Midbrain (tissue), 1 donor: ENCODE measurements at places on chromosomes 3 and 15.

DNA sequence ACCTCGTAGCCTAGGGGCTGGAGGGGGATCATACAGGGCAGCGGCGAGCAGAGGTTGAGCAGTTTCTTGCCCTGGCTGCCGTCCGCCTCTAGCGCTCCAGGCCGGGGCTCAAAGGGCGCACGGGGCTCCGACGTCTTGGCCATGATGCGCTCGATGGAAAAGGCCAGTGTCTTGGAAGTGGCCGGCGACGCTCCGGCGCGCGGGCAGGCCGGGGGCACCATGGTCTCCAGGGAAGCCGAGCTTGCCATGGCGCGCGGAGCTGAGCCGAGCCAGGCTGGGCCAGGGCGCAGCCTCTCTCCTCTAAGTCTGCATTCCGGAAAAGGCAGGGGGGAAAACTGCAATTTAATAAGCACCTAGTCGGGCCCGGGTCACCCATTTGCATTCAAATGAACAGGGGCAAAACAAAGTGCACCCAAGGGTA is 719 bp downstream of the FEZF2 start:
- no peak for DNase-seq

GRCh38 chr3:52820736-52821135 is 9.7 kb downstream of the ITIH4 start:
- no peak for DNase-seq

- no peak for DNase-seq
These were observed 1.1 kb upstream of the CHRNA3 start for GRCh38 chr15:78621810-78622402.

DNA sequence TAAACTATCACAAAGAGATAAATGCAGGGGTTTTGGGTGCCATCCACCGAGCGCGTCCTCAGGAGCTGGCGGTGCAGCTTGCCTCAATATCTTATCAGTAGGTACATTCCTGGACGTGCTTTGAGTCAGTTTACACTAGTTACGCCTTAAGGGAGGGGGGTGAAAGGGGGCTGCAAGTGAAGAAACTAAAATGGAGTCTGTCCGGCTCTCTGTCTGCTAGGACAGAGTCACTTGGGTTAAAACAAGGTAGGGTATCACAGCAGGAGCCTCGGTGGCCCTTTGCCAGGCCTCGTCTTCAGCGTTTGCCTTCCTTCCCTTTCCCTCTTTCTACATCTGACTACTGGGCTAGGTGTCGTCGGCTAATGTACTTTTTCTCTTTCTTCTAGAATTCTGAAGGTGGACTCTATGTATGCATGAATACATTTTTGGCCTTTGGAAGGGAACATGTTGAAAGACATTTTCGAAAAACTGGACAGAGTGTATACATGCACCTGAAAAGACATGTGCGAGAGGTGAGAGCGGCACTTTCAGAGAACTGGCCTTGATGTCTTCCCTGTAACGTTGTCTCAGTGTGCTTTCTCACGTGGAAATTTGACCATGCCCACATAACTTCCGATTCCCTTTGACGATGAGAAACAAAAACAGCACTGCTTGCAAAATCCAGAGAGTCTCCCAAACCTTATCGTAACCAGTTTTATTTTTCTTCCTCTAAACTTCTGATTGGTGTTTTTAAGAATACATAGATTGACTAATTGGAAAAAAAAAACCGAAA is 28.8 kb downstream of the USP13 start:
- no peak for DNase-seq

DNA sequence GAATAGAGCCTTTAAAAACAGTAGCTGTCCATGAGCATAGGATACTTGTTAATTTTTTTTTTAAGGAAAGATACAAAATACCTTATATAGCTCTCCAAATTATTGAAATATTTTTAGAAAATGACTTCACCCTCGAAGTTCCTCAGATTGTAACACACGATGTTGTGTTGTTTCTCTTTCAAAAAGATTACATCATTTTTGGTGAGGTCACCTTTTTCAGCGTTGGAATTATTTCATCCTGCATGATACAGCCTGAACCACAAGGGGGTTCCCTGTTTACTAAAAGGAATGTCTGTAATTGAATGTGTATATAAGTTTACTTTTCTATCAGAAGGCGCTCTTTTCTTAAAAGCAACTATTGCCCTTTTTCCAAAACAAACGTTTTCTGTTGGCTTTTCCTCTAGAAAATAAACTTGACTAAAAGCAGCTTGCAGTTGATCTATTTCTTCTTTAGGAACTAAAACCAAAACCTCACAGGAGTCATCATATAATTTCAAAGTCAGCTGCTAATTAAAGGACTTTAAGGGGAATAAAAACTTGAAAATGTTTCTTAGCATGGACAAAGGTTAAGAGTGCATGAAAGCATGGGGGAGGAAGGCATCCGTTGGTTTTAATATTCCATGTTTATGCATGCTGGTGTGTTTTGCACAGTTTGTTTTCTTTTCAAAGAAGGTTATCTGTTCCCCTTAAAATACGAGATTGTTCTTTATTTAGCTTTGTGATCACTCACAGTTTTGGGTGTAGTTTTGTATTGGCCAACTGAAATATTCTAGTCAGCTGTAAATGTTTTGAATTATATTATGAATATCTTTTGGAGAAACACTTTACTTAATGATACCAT is 29.4 kb downstream of the LYSMD4 start:
- DNase-seq: peak; percentile 40

- no peak for DNase-seq
These were observed 27.6 kb upstream of the MTHFS start for GRCh38 chr15:79924379-79924778.

DNA sequence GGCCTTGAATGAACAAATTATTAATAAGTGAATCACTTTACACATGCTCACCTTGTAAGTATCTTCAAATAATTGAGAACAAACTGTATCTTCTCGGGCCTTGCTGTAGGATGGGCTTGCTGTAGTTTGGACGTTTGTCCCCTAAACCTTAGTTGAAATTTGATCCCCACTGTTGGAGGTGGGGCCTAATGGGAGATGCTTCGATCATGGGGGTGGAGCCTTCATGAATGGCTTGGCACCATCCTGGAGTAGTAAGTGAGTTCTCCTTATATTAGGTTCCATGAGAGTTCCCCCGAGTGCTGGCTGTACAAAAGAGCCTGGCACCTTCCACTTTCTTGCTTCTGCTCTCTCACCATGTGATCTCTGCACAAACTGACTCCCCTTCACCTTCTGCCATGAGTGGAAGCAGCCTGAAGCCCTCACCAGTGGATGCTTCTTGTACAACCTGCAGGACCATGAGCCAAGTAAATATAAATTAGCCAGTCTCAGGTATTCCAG is 29.3 kb downstream of the PIGB start:
- DNase-seq: no peak

DNA sequence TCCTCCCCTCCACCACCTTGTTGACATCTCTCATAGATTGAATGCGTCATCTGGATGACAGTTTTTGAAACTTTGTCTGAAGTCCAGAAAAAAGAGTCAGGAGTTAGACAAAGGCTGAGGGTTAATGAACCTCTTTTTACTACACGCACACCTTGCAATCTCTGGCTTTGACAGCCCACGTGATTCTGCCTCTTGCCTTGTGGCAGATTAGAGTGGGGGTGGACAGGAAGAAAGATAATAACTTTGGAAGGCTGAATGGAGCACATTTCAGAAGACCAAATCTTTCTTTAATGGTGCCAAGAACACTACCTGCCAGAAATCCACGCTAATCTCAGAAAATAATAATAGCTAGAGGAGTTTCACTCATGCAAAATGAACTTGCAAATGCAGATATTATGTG is 327.9 kb upstream of the TRIM42 start:
- DNase-seq: no peak

- DNase-seq: no peak
These were observed 91.0 kb downstream of the CTNNB1 start for GRCh38 chr3:41290306-41290705.

GRCh38 chr15:90881978-90882721 is 2.2 kb upstream of the FES start:
- DNase-seq: no peak

DNA sequence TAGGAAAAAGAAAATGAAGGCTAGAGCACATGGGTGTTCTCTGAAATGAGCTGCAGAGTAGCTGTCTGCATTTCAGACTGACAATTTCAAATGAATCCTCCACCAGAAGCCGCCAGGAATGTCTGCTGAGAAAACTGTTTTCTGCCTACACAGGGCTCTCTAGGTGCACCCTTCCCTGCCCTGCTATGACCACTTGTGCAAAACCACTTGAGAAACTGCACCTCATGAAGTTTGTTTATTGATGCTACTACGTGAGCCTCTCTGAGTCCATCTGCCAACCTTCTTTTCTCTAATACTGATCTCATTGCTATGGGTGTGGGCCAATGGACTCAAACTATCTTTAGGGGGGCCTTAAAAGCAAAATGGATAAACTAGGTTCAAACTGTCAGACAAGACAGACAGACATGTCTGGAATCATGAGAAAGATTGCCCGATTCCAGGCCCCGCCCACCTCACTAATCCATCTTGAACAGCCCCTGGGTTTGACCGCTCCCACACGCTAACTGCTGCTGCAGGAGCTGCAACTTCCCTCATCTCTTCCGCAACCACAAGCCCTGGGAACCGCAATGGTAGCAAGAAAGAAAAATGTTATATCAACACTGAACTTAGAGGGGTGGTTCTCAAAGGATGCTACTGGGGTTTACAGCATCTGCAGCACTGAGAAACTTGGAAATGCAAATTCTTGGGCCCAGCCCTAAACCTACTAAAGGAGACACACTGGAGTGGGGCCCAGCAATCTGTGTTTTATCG is 9.0 kb upstream of the CD47 start:
- DNase-seq: no peak

DNA sequence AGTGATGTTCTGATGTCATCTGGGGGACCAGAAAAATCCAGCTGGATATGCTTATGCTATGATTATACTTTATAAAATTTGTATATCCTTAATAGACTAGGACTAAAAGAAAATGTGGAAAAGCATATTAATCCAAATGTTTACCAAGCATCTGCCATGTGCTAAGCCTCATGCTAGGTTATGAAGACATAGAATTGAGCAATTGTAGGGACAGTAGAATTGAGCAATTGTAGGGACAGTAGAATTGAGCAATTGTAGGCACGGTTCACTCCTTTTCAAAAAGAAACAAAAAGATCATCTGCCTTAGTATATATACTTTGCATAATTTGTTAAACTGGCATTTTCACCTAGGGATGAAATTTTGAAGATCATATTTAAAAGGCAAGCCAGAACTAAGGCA is 18.3 kb downstream of the ABHD5 start:
- DNase-seq: no peak

- DNase-seq: no peak
These were observed 261.8 kb downstream of the MCTP2 start for GRCh38 chr15:94493176-94493575.

GRCh38 chr3:171401432-171401831 is 58.8 kb downstream of the TNIK start:
- DNase-seq: no peak
